Non-pigmented ciliary epithelial cell (primary cell): ENCODE measurements at places on chromosomes 5 and 9.

- DNase-seq, result peak; percentile 43
Measured at GRCh38 chr9:115524453-115525059, 406.6 kb upstream of the TNC start.

GRCh38 chr9:110188991-110189390 lies 19.0 kb downstream of the C9orf152 start:
- no peak for DNase-seq

DNA sequence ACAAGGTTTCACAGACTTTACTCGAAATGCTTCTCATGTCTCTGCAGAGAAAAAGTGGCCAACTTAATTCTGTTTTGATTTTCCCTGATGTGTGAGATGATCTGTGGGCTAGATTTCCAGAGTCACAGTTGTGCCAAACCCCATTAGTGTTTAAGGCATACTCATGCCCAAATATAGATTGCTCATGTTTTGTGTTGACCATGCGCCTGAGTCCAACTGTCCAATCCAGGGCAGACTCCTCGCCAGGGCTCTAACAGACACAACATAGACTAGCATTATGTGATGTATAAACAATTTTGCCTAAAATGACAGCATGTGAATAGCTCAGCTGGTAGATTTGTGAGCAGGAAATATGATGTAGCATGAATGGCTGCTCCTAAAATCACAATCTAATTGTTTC lies 128.1 kb downstream of the PRDM6 start:
- DNase-seq, result no peak

DNA sequence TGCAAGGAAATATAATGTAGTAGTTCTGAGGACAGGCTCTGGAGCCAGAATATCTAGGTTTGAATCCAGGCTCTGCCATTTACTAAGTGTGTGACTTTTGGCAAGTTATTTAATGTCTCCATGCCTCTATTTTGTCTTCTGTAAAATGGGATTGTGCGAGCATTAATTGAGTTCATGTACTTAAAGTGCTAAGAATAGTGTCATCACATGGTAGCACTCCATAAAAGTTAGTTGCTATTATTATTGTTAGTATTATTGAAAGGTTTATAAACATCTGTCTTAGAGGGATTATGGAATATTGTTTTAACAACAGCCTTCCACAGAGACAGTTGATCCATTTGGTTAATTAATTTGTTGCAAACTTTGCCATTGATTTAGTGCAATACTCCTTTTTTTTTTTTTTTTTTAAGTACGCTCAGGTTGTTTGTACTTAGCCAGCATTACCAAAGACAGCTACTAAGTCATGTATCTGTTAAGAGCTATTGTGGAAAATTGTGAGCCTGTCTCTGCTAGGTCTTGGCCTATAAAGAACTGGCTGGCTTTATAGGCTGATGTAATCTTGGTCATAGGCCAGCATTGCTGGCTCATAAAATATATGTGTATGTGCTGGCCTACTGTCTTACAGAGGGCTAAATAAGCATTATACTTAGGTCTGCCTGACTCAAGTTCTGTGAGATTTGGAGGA lies 174.7 kb downstream of the WDR70 start:
- peak; percentile 40 for DNase-seq

DNA sequence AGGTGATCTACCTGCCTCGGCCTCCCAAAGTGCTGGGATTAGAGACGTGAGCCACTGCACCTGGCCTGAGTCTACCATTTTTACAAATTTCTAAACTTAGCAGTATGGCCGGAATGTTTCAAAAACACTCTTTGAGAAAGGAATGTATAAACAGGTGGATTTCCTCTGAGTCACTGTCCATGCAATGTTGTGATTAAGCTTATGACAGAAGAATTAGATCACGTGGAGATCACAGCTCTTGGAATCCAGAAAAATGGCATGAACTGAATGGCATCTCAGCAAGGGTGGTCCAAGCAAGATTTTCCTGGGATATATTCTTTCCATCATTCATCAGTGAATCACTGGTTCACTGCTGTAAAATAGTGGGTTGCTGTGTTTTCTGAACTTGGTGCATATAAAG lies 865.0 kb downstream of the PTPRD start:
- DNase-seq, result peak; percentile 47

DNA sequence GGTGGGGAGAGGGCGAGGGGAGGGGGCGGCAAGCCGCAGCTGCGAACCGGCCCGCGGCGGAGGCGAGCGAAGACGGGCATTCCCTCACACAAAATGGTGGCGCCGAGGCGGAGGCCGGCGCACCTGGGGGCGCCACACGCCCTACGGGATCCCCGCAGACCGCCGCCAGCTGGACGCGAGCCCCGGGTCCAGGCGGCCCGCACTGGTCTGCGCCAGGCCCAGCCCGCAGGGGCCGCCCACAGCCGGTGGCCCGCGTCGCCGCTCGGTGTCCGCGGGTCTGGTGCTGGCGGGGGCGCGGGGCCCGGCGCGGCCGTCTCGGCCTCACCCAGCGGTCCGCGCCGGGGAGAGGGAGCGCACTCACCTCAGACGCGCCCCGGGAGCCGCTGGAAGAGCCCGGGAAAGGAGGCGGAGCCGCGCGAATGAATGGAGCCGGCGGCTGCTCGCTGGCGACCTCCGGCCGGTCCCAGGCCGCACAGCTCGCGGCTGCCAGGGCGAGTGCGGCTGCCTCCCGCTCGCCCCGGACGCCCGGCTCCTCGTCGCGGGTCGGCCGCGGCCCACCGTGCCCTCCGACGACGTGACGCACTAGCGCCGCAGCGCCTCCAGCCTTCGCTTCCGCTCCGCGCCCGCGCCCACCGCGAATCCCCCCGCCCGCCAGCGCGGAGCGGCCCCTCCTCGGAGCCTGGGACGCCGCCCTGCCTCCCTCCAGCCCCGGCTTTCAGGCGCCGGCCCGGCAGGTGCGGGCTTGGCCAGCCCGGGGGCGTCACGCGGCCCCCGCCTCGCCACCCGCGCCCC lies at the start of gene FAM169A:
TSS of gene FAM169A (minus strand) at position 584 of the 792 bp plus-strand sequence. CDS start 24,711 bp downstream, outside the sequence.
- no peak for DNase-seq

- no peak for DNase-seq
Measured at GRCh38 chr5:125550274-125550673, 803.8 kb upstream of the ZNF608 start.

DNA sequence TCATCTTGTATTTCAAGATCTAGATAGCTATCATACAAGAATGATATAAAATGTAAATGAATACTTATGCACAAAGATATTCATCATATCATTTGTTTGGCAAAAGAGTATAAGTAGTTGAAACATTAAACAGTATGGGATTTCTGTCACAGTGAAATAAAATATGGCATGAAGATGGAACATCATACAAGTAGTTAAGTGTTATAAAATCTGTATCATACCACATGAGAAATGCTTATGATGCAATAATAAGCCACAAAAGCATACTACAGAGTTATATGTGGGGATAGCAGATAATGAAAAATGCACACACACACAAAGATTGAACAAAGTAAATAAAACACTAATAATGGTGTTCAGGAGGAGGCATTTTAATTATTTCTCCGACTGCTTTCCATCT lies 838.0 kb upstream of the DMAC1 start:
- DNase-seq, result no peak

DNA sequence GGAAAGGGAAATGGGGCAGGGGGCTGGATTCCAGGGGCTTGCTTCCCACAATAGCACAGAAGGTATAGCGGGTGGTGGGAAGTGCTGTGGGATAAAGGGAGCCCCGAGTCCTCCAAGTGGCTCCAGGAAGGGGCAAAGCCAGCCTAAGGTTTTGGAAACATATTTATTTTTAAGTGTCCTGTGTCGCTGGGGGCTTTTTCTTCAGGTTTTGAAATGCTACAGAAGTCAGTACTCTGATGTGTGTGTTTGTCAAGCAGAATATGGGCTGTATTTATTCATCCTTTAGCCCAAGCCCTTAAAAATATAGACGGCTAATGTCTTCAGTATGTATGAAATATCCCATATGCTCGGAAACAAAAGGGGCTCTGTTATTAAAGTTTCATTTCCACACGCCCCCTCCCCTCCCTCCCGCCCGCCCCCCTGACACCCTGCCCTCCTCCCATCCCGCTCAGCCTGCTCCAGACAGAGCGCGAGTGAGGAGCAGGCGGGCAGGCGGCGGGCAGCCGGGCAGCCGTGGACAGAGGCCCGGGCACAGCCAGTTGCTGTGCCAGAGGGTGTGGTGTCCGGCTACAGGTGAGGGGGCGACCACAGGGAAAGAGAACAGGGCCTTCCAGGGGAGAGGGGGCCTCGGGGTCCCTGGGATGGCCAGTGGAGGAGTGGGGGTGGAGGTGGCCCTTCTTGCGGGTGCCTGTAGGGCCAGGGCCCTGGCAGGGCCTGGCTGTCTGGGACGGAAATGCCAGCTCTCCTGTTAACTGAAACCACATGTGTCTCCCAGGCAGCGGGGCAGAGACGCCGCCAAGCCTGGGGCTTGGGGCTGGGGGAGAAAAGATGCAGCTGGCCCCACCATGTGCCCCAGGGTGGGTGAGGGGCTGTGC lies 39.6 kb upstream of the SYNPO start:
- DNase-seq, result no peak

GRCh38 chr9:114525513-114525912 lies 20.2 kb upstream of the WHRN start:
- no peak for DNase-seq

- no peak for DNase-seq
Measured at GRCh38 chr5:172827841-172828240, 6.2 kb upstream of the ERGIC1 start.

GRCh38 chr5:126939887-126940286 lies 90.5 kb downstream of the MARCHF3 start:
- DNase-seq, result no peak

DNA sequence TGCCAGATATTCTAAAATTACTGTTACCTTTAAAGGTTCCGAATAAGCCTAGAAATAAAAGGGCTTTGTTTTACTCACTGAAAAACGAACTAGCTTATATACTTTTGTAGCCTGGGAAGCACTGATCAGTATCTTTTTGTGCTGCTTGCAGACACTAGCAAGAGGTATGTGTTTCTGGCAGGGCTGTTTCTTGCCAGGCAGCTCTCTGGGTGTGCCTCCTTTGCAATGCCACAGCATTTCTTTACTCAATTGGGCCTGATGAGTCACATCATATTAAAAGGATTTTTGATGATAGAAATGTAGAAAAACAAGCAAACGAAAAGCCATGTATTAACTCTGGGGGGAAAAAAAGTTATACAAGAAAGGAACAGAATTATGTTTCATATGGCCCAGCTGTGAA lies 35.6 kb downstream of the CD180 start:
- no peak for DNase-seq

DNA sequence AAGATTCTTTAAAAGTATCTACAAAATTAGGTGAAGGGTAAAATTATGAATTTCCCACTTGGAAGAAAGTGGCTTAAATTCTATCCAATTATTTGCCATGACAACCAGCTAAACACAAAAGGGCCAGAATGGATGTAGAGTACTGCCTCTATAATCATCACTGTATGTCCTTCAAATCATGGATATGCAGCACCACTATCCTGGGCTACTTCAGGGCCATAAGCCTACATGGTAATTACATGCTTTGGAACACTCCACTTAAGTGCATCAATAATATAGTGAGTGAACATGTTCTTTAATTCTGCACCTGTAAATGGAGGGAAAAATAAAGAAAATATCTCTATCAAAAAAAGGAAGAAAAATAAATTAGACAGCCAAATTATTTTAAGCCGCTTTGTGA lies 575.2 kb downstream of the ISL1 start:
- no peak for DNase-seq

GRCh38 chr9:21543187-21543586 lies 61.1 kb upstream of the IFNE start:
- DNase-seq, result no peak

DNA sequence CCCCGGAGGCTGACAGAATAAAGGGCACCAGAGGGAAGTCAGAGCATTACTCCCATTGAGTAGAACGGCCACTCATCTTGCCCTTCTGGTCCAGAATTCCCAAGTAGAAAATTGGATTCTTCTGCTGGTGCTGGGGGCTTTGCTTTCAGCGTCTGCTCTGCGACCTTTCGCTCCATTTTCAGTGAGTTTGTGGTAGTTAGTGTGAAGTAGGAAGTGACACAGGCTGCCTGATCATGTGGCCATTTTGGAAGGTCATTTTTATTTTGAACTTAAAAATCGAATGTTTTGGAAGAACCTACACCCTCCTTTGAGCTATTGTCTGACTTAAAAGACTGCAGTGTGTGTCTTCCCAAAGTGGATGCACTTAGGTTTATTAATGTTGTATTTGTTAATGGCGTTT lies 56.7 kb upstream of the FAM120AOS start:
- no peak for DNase-seq

- no peak for DNase-seq
Measured at GRCh38 chr9:135525241-135526088, 4.2 kb downstream of the LCN1 start.
